ENCODE measurements at places on chromosomes 1 and 21.

DNA sequence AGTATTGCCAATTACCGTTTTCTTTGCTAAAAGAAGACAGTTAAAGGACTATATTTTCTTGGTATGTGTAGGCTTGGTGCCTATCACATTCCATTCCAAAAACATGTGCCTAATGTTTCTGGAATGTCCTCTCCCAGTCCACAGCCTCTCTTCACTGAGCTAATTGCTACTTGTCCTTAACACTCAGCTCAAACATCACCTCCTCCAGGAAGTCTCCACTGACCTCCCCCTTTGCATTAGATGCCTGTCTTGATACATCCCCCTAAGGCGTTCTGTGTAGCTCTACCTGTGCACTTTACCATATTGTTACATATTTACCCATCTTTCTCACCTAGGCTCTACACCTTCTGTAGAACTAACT lies 195.6 kb upstream of the CAMK1G start:
- no peak for DNase-seq

GRCh38 chr1:21705303-21705980 lies 36.3 kb upstream of the RAP1GAP start:
- DNase-seq, result no peak

DNA sequence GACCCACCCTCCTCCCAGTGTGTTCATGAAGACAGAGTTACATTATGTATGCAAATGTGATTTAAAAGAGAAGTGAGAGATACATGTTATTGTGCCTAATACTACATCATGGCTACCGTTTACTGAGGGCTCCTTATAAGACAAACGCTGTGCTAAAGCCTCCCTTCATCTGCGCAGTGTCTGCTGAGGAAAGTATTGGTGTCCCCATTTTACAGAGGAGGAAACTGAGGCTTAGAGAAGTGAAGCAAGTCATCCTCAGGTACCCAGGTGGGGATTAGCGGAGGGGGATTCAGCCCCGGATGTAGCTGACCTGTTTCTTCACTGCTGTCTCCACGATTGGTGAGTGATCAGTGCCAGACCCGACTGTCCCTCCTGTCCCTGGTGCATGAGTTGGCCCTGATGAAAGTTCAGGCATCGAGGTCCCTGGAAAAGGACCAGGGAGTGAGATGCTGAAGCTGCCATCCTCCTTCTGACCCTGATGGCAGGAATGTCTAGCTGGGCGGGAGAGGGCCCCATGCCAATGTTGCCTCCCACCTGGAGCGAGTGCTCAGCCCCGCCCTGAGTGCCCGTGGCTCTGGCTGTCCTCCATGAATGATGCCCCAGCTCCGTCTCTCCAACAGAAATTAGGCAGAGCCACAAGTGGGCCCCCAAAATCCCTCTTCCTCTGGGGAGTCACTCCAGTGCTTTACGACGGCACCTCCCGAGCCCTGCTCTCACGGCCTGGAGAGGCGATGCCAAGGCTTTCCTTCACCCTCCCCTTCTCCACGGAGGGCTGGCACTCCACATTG lies 204.7 kb downstream of the KAZN start:
- DNase-seq, result no peak

- no peak for DNase-seq
Observed at GRCh38 chr1:220318673-220319072, 46.4 kb upstream of the RAB3GAP2 start.

DNA sequence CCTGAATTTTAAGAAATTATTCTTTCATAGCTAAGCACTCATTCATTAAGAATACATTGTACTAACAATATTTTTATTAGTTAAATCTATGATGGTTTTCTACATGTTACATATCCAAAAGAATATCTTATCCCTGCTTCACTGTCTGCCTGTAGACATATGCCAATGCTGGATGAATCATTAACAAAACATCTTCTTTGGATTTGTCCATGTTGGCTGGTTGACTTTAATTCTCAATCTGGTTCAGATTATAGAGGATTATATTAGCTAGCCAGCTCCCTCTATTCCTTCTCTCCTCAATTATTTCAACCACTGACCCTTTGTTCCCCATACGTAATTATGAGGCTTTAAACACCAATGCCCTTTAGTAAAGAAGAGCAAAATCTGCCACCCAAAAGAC lies 138.9 kb upstream of the DMRTA2 start:
- DNase-seq, result no peak

DNA sequence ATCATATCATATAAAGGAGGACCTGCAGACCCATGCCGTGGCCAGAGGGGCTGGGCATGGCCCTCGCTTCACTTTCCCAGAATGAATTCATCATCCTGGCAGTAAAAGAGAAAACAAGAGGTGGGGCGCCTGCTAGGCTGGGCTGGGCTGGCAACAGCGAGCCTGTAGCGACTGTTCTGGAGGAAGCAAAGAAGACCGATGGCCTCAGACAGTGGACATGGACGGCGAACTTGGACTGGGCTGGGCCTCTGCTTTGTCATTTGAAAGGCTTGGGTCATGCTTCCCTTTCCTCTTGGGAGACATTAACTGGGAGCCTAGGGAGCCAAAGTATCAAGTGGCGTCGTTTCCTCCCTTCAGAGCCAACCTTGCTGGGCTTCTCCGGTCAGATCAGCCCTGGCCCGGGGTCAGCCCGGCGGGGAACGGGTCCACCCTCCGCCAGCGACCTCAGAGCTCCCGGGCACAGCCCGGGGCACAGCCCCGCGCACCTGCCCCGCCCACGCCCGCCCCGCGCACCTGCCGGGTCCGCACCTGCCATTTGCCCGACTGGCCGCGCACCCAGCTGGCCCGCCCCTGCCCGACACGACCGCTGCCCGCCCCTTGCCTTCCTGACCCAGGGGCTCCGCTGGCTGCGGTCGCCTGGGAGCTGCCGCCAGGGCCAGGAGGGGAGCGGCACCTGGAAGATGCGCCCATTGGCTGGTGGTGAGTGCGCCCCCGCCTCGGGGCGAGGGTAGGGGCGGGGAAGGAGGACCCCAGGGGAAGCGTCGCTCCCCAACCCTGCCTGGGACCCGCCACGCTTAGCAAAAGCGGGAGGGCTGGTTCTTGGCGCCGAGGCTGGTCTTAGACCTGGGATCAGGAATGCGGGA lies at the start of gene FAM3B:
FAM3B (plus strand) TSS at position 602 of the 863 bp plus-strand sequence; CDS start at position 681, 79 bp downstream.
- no peak for DNase-seq

DNA sequence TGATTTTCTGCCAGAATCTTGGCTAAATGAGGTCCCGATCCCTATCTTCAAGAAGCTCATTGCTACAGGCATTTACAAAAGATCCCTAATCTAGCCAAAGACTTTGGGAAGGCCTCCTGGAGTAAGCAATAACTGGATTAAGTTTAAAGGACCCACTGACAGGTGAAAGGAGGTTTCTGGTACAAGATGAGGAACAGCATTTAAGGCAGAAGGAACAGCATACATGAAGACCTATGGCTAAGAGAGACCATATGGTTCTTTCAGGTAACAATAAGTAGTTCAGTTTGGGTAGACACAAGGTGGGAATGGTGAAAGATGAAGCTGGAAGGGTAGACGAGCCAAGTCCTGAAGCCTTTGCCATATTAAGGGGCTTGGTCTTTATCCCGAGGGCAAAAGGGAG lies 27.8 kb downstream of the SHISAL2A start:
- no peak for DNase-seq

DNA sequence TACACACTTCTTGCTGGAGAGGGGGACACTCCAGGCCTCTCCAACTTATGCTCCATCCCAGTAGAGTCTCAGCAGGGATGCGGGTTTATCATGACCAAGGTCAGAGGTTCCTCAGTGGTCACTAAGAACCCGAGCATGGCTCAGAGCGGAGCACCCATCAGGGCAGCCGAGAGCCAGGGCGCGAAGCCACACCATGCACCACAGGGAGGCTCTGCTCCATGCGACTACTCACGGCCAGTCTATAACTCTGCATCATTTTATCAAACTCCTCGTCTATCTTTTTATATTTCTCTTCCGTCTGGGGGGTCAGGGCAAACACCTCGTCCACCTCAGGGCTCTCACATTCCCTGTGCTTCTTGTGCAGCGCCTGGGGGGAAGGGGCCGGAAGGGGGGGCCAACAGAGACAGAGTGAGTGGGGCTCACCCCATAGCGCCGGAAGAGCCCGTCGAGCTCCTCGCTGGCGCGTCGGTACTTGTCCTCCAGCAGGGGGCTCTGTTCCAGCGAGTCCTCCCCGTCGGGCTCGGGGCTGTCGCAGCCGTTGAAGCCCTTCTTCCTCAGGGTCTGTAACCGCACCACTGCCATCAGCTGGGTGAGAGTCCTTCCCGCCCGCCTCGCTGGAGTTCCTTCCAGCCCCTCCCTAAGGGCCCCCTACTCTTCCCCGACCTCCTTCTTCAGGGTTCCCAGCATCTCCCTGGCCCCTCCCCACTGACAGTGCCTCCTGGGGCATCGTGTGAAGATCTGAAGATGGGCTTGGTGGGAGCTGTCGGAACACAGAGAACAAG lies 20.0 kb downstream of the MEF2D start:
- DNase-seq, result no peak

DNA sequence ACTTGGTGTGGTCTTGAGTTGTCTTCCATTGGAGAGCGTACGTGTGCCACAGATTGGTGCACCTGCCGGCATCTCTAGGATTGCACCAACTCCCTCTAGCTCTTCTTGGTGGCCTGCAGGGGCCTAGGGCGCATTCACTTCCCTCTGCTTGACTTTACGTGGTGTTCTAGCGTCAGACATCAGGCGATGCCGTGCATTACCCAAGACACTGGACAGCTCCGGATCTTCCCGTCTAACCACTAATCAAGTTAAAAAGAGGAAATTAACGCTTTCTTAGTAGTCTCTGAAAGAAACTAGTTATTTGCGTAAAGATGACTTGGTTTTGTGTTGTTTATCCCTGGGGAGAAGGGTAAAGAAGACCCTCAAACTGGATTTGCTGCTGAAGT lies 510 bp upstream of the IL10RB start:
- no peak for DNase-seq

GRCh38 chr1:221543529-221544120 lies 198.3 kb downstream of the DUSP10 start:
- no peak for DNase-seq

DNA sequence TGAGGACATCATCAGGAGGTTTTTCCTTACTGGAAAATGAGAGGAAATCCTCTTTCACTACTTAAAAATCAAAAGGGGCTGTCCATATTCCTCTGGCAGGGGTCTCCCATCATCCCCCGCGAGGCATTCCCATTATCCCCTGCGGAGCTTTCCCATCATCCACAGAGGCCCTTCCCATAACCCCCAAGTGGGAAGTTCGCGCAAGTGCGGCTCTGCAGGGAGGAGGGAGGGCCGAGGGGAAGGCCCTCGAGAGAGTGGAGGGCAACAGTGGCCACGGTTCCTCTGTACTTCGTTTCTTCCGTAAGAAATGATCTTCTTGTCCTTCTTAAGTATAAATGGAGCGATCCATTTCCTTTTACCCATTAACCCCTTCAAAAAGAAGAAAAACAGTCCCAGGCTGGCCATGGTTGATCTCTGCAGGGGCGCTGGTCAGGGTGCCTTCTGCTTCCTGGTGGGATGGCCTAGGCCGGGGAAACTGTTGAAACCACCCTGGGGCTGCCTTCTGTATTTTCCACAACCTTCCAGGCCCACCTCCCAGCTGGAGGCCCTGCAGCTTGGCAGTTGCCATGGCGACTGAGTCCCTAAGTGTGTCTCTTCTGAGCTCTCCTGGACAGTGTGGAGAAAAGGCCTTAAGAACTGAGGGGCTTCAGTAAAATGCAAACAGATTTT lies 3.6 kb upstream of the RSPH1 start:
- no peak for DNase-seq

GRCh38 chr1:42940851-42941639 lies 17.6 kb downstream of the SLC2A1 start:
- no peak for DNase-seq
